NCI-H774 (cell line): ENCODE measurements at places on chromosomes 7 and 10.
A peak's percentile ranks its signal among the peaks of the same experiment; 100 is the strongest.

DNA sequence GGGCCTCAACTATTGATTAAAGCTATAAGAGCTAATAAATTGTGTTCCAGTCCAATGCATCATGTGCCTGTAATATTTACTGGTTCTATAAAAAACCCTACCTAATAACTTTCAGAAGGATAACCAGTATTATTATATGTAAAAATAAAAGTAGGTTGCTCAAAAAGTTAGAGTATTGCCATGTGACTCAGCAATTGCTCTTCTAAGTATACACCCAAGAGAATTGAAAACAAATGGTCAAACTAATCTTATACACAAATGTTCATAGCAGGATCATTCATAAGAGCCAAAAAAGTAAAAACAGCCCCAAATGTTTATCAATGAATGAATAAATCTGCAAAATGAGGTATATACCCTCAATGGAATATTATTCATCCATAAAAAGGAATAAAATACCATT is 89.5 kb upstream of the TES start:
- no peak for DNase-seq

GRCh38 chr7:139709485-139709884 is 68.3 kb downstream of the HIPK2 start:
- DNase-seq = no peak

GRCh38 chr10:44724415-44725174 is 186.5 kb upstream of the TMEM72 start:
- no peak for DNase-seq

DNA sequence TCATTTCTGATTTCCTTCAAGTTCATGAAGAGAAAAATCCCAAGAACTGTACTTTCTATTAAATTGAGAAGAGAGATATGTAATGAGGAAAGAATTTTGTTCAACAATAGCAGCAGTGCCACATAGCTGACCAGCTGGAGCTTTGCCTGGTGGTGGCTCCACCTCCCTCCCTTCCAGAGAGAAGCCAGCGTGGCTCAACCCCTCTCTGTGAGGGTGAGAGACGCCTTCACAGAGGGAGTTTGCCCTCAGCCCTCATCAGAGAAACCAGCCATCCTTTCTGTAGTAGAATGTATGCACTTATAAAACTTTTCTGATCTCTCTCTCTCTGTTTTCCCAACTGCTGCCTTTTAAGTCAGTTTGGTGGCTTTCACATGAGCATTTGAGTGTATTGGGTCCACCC is 20.5 kb upstream of the COL1A2 start:
- DNase-seq = no peak

DNA sequence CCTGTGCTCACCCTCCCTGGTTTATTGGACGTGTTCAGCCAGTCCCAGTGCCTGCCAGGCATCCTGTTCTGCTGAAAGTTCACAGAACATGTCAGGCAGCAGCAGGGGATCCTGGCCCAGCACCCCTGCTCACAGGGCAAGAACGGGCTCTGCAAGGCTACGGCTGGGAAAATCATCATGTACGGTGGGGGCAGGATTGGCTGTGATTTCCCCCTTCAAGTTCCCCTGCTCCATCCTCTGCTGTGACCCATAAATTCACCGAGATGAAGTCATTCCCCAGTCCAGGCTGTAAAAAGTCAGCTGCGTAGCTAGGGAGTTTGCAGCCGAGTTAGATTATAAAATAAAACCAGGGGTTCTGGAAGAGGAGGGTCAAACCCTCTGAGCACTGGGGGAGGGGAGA is 484.1 kb upstream of the ZMIZ1 start:
- DNase-seq = no peak

GRCh38 chr7:5077740-5078139 is 32.1 kb downstream of the RBAK start:
- DNase-seq = peak; percentile 46

DNA sequence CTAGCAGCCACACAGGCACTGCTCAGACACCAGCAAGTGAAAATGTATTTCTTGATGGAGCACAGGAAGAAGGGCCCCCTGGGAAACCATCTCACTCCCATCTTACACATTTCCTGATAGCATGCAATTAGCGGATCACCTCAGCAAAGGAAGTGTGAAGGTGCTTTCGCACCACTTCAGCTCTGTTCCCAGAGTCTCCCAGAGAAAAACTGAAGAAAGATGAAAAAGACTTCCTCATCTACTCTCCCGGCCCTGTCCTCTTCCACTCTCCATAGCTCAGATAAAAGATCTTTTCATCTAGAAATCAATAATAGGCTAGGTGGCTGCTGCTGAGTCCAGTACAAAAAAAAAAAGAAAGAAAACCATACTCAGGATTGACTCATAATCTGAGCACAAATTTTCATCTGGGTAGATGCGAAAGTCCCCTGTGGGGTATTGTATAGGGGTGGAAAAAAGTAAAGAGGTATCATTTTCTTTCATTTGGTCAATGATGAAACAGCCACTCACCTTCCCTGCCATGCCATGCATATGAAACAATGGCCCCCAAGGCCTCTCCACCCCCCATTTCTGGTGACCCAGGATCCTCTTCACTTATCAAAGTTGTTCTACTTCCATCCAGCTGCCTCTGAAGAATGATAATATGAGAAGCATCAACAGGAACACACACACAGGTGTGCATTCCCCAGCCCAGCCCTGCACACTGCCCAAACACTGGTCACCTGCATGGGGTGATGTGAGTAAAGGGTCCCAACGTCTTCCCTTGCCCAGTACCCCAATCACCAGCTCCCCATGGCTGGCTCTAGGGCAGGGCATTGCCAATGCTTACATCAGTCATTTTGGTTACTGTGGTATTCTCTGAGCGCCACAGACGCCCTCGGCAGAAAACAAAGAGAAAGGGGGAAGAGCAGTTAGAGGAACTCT is 48.8 kb upstream of the DGKI start:
- DNase-seq = no peak

- no peak for DNase-seq
Observed at GRCh38 chr10:85604884-85605283, 761.7 kb downstream of the GRID1 start.

- DNase-seq = no peak
Observed at GRCh38 chr7:6205971-6206660, 66.3 kb downstream of the CYTH3 start.

DNA sequence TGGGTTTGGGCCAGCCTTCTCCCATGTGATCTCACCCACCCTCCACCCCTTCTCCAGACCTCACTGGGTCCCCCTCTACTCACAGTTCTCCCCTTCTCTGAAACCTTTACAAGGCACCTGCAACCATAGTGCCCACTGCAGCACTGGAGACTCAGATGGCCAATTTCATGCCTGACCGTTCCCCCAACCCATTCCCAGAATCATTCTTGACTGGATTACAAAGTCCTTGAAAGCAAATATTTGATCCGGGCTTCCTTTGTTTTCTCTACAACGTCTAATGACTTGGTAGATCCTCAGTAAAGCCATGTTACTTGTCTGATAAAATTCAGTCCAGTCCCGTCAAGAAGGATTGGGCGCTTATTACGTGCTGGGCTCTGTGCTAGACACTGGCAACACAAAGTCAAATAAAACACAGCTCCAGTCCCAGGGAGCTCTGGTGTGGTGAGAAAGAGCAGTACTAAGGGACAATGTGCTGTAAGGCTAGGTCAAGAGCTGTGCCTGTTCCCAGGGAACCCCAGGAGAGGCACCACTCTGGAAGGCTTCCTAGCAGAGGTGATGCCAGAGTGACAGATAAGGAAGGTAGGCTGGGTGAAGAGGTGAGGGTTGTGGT is 36.5 kb downstream of the SH3PXD2A start:
- no peak for DNase-seq

GRCh38 chr10:70573599-70574506 is 28.7 kb downstream of the PRF1 start:
- DNase-seq = no peak

- DNase-seq = no peak
Observed at GRCh38 chr10:73908853-73909539, 1.9 kb upstream of the PLAU start.

DNA sequence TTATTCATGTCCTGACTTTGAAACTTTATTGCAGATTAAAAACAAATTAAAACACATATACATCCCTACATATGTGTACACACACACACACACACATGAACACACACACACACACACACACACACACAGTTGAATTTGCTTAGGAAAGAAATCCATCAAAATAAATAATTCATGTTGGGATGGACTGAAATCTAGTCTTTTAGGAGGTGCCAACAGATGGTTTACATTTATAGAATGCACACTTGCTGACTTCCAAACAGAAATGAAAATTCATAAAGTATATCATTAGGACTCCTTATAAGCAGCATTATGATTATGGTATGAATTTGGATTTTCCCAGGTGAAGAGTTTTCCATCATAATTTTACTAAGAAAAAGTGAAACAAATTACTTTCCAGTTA is 270.5 kb upstream of the ETV1 start:
- DNase-seq = no peak

DNA sequence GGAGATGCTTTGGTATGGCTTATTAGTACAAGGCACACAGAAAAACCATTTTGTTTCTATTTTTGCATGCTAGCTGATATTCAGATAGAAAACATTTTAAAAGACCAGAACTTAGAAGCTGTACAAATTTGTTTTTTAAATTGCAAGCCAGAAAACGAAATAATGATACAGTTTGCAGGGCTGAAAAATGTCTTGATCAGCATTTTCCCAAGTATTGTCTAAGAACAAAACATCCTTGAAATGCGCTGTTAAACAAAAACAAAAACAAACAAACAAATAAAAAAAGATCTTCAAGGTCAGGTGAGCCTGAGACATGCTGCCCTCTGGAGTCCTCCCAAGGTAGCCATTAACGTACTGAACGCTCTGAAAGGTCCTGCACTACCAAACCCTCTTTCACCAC is 98.3 kb downstream of the VIM start:
- DNase-seq = no peak

DNA sequence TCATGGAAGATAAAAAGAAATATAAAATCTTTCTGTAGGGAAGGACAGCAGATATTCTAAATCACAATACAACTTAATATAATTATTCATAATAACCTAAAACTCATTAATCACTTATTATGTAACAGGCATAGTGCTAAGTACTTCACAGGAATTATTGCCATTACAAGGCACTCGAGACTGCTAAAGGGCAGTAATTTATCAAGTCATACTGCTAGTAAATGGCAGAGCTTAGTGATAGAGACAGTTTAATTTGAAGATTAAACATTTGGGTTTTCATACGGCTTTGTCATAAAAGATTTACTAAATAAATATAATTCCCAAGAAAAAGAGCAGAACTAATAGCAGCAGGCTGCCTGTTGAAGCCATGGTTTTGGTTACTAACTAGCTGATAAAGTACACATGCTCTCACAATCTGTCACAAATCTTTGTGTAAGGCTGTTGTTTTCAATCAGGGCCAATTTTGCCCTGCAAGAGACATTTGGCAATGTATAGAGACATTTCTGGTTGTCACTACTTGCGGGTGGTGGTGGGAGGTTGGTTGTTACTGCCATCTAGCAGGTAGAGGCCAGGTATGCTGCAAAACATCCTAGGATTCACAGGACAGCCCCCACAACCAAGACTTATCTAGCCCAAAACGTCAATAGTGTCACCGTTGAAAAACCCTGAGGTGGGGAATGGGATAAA is 233.3 kb upstream of the CACNA2D1 start:
- DNase-seq = peak; percentile 65

DNA sequence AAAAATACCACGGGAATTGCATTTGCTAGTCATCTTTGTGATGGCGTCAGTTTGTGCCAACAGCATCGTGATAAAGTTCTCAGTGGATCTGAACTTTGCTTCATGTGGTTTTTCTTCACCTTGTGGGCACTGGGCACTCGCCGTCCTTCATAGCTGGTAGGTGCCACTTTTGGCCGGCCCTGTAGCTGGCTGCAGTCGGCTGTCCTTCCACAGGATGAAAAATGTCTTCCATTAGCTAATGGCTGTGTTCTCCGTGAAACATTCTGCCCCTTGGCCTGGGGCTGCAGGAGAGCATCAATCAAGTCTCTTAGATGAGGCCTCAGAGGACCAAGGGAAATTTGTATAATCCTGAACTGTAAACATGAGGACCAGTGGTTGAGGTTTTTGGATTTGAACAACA is 145.3 kb downstream of the DYNC1I1 start:
- no peak for DNase-seq

GRCh38 chr7:132075515-132075914 is 500.8 kb downstream of the PLXNA4 start:
- DNase-seq = no peak

DNA sequence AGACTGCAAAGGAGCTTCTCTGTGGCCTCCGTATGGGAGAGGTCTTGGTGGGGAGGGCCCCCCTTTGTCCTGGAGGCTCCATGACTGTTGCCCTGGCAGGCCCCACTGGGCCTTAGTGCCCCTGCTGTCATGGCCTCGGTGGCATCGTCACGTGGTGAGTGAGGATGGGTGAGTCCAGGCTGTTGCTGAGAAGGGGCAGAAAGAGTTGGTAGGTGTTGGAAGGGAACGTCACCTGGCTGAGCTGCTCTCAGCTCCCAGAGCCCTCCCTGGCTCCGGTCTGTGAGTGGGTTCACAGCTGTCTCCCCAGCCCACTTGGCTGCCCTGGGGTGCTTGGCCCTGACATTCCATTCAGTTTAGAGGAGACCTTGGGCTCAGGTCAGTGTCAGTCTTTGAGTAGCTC is 16.1 kb downstream of the SFRP5 start:
- DNase-seq = no peak

- DNase-seq = no peak
Observed at GRCh38 chr10:20181434-20181833, 365.2 kb downstream of the PLXDC2 start.

DNA sequence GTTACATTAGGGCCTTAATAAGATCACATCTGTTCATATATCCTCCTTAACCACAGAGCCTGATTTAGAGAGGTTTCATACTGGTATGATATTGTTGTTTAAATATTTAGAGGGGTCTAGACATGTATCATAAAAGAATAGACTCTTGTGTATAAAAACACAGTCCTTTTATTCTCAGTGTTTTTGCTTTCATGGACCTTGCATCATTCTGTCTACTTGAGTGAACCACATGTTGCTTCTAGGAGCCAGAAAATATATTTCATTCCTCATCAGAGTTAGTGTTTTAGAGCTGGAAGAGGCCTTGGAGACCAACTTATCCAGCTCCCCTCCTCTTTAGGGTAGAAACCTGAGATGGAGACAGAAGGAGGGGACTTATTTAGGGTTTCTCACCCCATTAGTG is 312.8 kb downstream of the LRMDA start:
- DNase-seq = no peak
